GM10248 (cell line): ENCODE measurements at places on chromosomes 13 and 19.
A peak's percentile ranks its signal among the peaks of the same experiment; 100 is the strongest.

- no peak for DNase-seq
These were observed 604.6 kb upstream of the GPC6 start for GRCh38 chr13:92621985-92622384.

DNA sequence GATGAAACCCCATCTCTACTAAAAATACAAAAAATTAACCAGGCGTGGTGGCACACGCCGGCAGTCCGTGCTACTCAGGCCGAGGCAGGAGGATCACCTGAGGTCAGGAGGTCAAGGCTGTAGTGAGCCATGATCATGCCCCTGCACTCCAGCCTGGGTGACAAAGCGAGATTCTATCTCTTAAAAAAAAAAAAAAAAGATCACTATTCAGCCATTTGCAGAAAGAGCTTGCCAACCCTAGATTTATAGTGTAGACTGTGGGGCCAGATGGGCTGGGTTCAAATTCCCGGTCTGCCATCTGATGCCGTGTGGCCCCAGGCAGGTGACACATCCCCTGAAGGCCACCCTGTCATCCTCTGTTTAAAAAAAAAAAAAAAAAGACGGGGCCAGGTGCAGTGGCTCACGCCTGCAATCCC, 28.9 kb downstream of the SMIM24 start:
- no peak for DNase-seq

DNA sequence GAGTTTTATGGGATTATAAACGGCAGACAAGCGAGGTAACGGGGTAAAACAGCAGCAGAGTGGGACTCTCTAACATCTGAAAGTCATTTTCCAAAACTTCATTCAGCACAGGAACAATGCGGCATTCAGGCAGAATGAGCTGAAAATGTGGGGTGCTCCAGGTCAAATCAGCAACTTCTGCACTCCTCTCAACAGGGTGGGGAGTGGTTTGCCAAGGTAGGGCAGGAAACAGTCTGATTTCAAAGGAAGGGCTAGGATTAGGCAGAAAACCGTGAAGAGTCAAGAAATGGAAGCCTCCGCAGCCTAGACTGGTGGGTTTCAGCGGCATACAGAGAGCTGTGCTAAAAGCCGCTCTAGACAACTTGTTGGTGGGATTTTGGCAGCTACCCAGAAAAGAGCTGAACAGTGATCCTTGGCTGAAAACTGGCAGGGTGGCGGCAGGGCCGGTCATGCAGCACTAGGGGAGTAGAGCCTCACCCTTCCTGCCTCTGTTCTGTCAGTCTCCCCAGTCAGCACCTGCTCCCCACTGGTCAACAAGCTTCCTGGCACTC, 154.2 kb upstream of the KLF12 start:
- no peak for DNase-seq

DNA sequence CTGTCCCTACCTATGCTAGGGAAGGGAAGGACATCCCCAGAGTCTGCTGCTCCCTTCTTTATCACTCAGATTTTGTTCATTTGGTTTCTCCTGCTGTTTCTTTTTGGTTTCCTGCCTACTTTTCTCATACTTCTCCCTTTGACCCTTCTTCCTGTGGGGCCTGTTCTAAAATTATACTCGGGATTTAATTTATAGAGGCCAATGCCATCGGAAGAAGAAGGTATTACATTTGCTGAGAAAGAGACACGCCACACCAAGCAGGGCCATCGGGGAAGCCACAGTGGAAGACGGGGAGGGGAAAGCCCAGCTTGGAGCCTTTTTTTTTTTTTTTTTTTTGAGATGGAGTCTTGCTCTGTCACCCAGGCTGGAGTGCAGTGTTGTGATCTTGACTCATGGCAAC, 46.8 kb upstream of the FARP1 start:
- DNase-seq, result no peak

DNA sequence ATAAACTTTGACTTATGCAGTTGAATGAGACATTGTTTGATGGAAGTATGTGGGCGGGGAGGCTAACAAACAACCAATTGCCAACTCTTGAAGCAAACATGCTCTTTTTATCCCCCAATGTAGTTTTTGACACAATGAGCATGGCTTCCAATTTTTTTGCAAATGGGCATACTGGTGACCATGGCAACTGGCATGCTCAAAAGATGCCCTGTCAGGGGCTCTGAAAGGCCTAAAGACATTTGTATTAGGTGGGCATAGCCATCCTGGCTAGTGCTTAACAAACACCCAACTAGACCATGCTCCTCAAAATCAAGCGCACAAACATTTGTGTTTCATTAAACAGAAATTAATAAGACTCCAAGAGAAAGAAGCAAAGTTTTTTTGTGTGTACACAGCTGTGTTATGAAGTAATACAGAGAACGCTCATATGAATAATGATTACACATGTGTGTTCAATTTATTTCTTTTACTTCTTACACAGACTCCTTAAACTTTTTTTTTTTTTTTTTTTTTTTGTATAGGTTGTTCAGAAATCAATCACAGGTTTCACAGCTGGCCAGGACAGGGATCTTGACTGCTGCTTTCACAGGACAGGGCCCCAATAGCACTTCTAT, 95.6 kb downstream of the DLEU7 start:
- DNase-seq, result no peak

DNA sequence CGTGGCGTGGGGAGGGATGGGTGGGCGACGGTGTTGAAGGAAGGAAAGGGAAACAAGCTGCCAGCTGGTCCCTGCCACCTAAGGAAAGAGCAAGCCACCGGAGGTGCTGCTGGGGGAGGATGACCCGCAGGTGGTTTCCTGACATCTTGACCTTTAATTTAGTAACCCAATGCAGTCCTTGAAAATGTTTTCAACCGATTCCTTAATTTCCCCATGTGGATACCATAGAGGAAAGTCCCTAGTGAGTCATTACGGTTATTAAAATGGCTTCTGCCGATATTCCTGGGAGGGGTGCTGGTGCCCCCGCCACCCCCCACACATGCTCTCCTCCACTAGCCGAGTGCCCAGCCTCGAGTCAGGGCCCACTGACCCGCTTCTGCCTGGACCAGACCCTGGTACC, 6.3 kb upstream of the ANKRD10 start:
- peak; percentile 26 for DNase-seq

DNA sequence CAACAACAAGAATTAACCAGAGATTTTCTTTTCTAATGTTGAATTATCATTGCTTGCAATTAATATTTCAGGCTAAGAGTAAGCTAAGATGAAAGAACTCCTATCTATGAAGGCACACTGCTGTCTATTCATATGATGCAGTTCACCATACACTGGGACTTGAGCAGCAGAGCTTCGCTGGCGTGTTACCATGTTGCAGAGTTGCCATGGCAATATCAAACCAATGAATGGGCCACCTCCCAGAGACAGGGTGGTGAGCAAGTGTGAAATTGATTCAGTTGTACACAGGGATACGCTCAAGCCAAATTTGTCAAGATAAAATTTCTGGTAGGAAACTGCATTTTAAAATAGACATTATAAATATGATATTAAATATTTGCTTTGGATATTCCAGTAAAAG, 69.3 kb upstream of the MYO16 start:
- no peak for DNase-seq

- DNase-seq, result no peak
These were observed 37.3 kb downstream of the KL start for GRCh38 chr13:33053397-33054066.

GRCh38 chr13:52127378-52127777, 1.5 kb downstream of the NEK5 start:
- no peak for DNase-seq

- DNase-seq, result peak; percentile 43
These were observed 12.2 kb downstream of the GTF2F2 start for GRCh38 chr13:45132369-45133064.

DNA sequence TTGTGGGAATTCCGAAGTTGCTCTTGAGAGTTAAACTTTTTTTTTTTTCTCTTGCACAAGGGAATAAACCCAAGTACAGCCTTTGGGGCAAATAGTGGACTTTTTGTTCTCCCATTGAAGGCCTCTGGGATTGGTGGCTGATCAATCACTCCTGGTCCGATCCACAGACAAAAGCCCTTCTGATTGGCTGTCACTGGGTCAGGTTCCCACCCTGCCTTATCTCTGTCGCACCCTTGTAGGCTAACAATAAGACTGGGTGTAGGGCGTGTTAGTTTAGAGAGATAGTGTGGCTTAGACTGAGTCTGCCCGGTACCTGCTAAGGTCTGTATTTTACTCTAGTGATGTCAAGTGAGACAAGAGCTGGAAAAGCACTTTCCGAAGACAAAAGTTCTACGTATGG, 380.8 kb downstream of the NDFIP2 start:
- DNase-seq, result no peak

DNA sequence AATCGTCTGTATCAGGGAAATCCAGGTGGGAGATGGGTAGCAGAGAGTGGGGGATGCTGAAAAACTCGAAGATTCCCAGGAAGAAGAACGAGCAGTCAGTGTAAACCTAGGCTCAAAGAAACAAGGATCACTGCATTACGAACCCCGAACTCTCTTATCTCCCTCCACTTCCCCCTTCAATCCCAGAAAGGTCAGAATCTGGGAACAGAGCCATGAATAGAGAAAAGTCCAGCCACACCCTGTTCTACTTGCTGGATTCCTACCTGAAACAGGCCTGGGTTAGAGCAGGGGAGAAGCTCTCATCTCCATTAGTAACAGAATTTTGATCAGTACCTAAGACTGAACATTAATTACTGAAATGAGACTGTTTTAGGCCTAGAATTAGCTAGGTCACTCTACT, 24.4 kb downstream of the EPSTI1 start:
- DNase-seq, result no peak
